OCI-LY7 (cell line): ENCODE measurements at places on chromosomes 5 and 9.

- no peak for DNase-seq
Observed at GRCh38 chr5:139494832-139495231, 12.3 kb upstream of the STING1 start.

GRCh38 chr5:159091596-159092331 lies 8.0 kb downstream of the EBF1 start:
- no peak for DNase-seq

DNA sequence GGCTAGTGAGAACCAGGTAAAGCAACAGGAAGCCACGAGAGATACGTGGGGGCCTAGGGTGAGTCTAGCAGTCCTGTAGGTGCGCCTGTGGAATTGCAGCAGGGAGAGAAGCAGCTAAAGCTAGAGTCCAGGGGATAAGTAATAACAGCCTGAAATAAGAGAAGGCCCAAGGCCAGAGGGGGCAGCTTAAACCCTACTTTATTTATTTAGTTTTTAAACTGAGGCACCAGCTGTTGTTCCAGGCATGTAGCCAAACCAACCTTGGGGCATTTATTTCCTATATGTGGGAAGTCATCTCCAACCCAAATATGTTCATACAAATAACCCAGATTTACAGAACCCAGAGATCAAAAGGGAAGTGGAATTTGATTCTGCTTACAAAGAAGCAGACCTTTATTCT lies 93.5 kb downstream of the GLDC start:
- no peak for DNase-seq

GRCh38 chr5:2802693-2803365 lies 51.4 kb upstream of the IRX2 start:
- no peak for DNase-seq

DNA sequence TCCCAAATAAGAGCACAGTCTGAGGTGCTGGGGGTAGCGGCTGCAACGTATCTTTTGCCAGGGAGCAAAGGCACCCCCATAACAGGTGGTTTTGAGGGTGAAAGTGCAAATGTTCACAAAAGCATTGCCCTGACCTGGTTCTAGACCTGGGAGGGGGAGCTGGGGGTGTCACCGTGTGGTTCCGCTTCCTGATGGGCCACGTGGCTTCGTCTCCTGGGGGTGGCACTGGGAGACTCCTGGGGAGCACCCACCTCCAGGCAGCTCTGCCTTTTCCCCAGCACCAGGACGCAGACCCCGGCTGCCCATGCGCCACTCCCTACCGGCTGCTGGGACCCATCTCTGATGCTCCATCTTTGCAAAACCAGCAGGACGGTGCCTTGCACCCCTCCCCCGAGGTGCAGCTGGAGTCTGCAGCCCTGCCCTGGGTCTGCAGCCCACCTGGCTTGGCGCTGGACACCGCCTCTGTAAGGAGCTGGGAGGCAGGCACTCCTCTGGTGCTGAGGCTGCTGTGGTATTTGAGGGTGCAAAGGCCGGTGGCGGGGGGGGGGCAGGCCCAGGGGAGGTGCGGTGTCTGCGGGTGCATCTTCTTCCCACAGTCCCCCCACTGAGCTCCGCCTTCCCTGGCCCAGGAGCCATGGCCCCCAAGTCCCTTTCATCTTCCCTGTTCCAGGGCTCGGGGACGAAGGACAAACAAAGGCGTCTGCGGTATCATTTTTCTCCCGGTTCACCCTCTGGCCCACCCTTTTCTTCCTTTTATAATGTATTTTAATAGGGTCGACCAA lies 29.8 kb upstream of the RXRA start:
- no peak for DNase-seq

- no peak for DNase-seq
Observed at GRCh38 chr5:132807163-132807838, 5.8 kb upstream of the SOWAHA start.

DNA sequence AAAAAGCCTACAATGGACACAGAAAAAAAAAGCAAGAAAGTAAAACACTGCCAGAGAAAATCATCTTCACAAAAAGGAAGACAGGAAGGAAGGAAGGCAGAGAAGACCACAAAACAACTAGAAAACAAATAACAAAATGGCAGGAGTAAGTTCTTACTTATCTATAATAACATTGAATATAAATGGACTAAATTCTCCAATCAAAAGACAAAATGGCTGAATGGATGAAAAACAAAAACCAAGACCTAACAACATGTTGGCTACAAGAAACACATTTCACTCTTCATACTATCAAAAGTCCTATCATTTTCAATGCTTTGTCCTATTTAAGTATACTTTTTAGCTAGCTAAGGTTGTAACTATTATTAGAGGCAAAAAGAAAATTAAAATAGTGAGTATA lies 36.9 kb upstream of the HMGCR start:
- DNase-seq: no peak

DNA sequence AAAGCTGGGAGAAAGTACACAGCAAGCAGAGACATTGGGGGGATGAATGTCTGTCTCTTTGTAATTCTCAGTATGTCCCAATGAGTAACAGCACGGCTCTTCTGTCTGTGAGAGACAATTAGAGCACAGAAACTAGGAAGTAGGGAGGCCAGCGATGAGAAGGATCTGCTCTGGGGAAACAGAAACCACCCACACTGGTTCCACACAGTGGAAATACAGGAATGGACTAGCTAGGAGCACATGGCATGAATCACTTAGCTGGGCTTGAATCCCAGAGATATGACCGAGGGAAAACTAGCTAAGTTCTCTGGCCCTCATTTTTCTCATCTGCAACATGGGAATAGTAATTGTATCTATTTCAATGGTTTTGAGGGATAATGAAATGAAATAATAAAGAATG lies 895.9 kb downstream of the TLE4 start:
- DNase-seq: no peak

DNA sequence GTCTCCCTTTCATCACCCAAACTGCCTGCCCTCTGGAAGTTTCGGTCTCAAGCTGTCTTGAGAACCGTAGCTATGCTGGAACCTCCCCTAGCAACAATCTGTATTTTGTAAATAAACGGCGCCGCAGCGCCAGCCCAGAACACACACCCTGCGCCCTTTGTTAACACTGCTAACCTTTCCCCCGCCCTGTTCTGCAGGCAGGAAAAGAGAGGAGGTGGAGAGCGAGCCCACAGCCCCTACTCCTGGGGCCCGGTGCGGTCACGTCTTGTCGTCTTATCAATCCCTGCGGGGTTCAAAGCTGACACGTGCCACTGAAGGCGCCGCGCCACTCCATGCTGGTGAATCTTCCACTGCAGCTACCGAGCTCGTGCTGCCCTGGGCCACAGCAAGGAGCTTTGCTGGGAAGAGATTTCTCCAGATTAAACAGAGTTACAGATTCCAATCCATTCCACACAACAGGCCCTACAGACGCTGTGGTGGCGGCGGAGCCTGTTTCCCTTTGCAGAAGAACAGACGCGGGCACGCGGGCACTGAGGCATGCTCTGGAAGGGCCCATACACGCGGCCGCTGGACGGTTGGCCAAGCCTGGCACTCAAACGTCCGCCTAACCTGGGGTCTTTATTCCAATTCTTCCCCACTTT lies 25.3 kb downstream of the ZDHHC11B start:
- DNase-seq: no peak

DNA sequence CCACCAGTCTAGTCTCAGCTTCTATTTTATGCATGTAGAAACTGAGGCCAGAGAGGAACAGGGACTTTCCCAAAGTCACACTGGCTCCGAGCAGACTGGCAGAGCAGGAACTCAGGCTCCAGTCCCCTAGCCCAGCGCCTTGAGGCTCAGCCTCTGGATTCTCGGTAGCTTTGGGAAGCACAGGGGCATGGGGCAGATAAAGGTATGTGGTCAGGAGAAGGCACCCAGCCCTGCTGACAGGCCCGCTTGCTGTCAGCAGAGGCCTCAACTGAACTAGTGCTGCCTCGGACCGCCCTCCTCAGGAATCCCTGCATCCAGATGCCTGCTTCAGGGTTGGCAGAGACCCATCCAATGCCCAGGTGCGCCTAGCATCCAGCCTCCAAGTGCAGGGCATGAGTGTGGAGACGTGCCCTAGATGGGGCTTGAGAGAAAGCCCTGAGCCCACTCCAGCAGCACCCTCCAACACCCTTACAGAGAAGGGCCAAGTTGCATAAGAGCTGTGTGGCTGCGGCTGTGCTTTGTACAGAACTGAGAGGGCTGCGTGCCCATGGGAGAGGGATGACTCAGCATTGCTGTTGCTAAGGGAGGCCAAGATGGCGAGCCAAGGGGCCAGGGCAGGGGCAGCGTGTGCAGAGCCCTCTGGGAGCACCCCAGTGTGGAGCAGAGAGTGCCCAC lies 168.6 kb downstream of the MACROH2A1 start:
- no peak for DNase-seq

DNA sequence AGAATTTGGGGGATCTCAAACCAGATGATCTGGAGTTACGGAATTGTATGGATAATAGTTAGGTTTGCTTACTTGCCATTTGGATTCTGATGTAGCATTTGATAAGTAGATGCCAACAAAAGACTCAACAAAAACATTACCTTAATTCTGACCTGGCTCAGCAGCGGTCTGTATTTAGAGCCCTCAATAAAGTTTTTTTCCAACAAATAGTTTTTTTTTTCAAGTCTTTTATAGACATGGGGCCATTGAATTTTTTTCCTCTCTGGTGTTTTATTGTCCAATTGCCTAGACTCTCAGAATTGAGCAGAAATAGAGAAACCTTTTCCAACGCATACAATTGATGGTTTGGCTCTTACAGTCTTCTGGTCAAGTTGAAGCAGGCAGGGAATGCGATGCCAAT lies 192.8 kb upstream of the GAS1 start:
- no peak for DNase-seq

DNA sequence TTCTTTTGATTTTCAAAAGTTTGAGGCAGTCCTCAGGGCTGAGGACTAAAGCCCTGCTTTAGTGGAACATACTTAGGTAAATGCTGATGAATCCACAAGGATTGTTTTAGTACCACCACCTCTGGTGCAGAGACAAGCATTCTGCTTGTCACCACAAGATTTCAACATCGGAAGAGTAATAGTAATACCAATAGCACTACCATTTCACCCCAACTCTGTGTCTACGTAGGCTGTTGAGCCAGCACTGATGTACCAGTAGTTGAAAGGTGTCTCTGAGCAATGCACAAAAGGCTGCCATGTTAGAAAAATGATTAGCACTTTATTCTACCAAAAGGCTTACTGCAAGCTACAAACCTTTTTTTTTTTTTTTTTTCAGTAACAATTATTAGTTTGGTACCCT lies 213.2 kb upstream of the SLC24A2 start:
- no peak for DNase-seq
